ENCODE measurements at places on chromosomes 5 and 9.

DNA sequence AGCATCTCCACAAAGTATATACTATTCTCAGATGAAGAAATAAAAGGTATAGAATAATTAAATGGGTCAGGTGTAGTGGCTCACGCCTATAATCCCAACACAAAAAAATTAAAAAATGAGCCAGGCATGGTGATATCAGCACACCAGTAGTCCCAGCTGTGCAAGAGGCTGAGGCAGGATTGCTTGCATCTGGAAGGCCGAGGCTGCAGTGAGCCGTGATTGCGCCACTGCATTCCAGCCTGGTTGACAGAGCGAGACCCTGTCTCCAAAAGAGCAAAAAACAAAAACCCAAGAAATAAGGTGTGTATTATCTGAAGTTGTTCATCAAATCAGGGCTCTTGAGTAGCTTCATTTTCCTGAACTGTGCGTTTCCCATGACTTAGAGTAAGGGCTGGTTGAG lies 83.2 kb upstream of the MYO10 start:
- DNase-seq, result no peak

GRCh38 chr5:137891849-137892248 lies 2.6 kb downstream of the PKD2L2 start:
- DNase-seq, result no peak

GRCh38 chr5:96372726-96373380 lies 60.2 kb downstream of the PCSK1 start:
- DNase-seq, result no peak

GRCh38 chr9:137376386-137376785 lies 46.6 kb downstream of the EXD3 start:
- DNase-seq, result no peak

GRCh38 chr9:99296291-99296951 lies 74.3 kb downstream of the SEC61B start:
- DNase-seq, result no peak

DNA sequence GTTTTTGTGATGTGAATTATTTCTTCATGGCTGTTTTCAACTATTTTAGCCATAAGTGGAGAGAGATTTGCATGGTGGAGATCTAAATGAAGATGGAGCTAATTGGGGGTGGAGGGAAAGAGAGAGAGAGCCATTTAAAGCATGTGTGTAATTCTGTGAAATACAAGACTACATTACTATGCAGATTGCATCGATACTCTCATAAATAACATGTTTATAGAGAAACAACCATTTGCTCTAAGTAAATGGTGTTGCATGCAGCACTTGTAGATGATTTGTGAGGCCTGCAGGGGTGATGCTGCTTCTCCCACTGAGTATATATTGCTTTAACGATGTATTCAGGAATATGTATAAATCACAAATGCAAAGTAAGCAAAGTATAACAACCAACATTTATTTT lies 270.2 kb upstream of the RIOK2 start:
- no peak for DNase-seq

DNA sequence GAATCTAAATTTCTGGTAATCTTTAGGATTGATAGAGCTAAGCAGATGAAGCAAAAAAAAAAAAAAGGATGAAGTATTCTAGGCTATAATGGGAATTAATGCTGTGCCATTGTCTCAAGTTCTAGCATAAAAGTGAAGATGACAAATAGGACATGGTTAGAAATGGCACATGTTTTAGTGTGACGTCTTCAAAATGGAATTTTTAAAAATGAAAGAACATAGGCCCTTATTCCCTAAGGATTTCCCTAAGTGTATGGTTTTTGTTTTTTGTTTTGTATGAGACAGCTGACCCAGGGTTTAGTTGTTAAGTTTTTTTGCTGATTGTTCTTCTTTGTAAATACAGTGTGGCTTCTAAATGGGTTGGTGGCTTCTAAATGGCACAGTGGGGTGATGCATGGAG lies 7.1 kb downstream of the TLE4 start:
- no peak for DNase-seq

DNA sequence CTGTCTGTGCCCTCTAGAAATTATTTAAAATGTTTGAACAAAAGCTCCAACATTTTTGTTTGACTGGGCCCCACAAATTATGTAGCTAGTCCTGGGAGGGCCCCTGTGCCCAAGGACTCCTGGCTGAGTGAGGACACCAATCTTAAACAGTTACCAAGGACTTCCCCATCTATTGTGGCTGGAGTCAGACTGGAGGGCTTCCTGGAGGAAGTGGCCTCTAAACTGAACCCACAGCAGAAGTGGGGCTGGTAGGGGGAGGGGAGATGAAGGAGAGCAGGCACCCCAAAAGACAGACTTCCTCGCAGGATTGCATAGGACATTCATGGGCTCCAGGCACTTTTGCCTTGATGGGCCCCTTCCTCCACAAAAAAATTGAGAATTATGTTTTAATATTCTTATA lies 8.1 kb downstream of the ADAMTS13 start:
- no peak for DNase-seq

GRCh38 chr9:133615186-133615585 lies 6.0 kb upstream of the FAM163B start:
- no peak for DNase-seq
